GM23248 (cell line): ENCODE measurements at places on chromosomes 6 and 20. TPM values are rescaled to one million over a fixed set of nuclear protein-coding genes. Genes with fewer than 3 reads are reported as not detected.

GRCh38 chr20:10655720-10656669 lies 17.8 kb downstream of the JAG1 start:
- DNase-seq, result no peak
- H3K4me1 ChIP-seq, result peaks cover 8% of the 10 kb centered on the region
- no peaks in the 10 kb centered on the region for H3K36me3 ChIP-seq
- H3K27me3 ChIP-seq, result no peaks in the 10 kb centered on the region
- no peak overlapping the region for H3K27ac ChIP-seq

DNA sequence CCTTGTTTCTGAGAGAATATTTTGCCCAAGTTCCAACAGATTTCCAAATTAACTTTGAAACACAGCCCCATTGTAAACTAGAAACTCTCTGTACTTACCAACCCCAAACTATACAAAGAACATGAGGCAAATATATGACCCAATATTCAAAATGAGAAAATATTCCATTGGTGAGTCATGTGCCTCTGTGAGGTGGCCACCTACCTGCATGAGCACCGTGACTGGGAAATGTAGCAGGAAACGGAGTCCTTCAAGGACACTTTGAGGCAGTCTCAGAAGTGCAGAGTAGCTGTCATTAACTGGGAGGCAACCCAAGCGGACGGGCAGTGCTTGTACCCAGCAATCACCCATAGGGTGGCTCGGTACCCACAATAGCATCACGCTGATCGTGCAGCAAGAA lies 335.5 kb upstream of the NOX3 start:
- no peak overlapping the region for H3K4me3 ChIP-seq
- no peaks in the 10 kb centered on the region for H3K27me3 ChIP-seq
- no peak overlapping the region for H3K27ac ChIP-seq
- DNase-seq, result no peak
- H3K36me3 ChIP-seq, result no peaks in the 10 kb centered on the region

GRCh38 chr6:80501636-80502035 lies 395.2 kb downstream of the BCKDHB start:
- H3K4me1 ChIP-seq, result no peaks in the 10 kb centered on the region
- no peak overlapping the region for H3K27ac ChIP-seq
- H3K27me3 ChIP-seq, result no peaks in the 10 kb centered on the region
- no peak overlapping the region for H3K4me3 ChIP-seq
- no peaks in the 10 kb centered on the region for H3K36me3 ChIP-seq

GRCh38 chr20:4431446-4431845 lies 290.3 kb upstream of the PRND start:
- no peak overlapping the region for H3K4me3 ChIP-seq
- no peaks in the 10 kb centered on the region for H3K27me3 ChIP-seq
- H3K36me3 ChIP-seq, result no peaks in the 10 kb centered on the region
- no peak overlapping the region for H3K27ac ChIP-seq
- DNase-seq, result no peak
- peaks cover 24% of the 10 kb centered on the region for H3K4me1 ChIP-seq

DNA sequence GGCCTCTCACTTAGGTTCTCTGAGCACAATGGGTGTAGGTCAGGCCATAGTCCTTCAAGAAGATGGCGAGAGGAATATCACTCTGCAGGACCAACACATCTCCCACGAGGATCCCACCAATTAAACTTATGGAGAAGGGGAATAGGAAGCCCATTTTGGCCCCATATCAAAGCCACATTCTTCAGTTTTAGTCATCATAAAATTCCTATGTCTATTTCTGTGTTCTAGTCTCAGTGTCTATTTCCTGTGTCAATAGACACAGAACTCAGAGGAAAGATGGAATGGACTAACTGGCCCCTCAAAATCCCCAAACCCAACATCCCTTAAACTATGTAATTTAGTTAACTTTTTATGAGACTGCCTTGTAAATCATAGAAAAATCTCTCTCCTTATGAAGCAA lies 216.8 kb downstream of the HACE1 start:
- no peak for DNase-seq
- no peak overlapping the region for H3K4me3 ChIP-seq
- no peaks in the 10 kb centered on the region for H3K27me3 ChIP-seq
- H3K27ac ChIP-seq, result no peak overlapping the region

GRCh38 chr6:158024566-158025297 lies 43.1 kb downstream of the SYNJ2 start:
- peaks cover 16% of the 10 kb centered on the region for H3K36me3 ChIP-seq
- H3K27me3 ChIP-seq, result no peaks in the 10 kb centered on the region
- no peak for DNase-seq

The CFAP206 gene
- 1.9 TPM in 1 of 2 replicates, not detected in the other for total RNA-seq

DNA sequence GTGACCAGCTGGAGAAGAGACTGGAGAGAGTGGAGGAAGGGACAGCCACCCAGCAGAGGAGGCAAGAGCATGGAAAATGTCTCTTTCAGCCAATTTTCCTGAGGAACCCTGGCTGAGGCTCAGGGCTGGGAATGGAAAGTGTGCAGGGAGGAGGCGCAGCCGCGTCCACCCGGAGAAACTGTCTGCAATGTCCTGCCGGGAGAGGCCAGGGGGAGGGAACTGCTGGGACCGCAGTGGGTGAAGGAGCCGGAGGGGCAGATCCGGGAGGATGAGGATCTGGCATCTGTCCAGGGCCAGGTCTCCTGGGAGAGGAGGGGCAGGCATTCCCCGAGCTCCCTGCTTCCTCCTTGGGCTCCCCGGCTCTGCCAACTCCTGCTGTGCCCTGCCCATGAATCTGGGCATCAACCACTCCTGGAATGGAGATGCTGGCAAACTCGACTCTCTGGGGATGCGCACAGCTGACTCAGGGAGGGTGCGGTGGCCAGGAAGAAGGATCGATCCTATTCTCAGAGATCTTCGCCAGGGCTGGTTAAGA lies 17.4 kb upstream of the HM13 start:
- no peaks in the 10 kb centered on the region for H3K27me3 ChIP-seq
- H3K4me1 ChIP-seq, result peaks cover 15% of the 10 kb centered on the region
- peak overlapping the region; percentile 34 for H3K27ac ChIP-seq
- H3K36me3 ChIP-seq, result no peaks in the 10 kb centered on the region
- DNase-seq, result peak; percentile 80

The VWA7 gene
- total RNA-seq, result 0.54 TPM in 1 of 2 replicates, not detected in the other

GRCh38 chr6:122476131-122476530 lies 4.5 kb upstream of the SERINC1 start:
- no peaks in the 10 kb centered on the region for H3K27me3 ChIP-seq
- H3K4me3 ChIP-seq, result no peak overlapping the region
- peak; percentile 49 for DNase-seq

DNA sequence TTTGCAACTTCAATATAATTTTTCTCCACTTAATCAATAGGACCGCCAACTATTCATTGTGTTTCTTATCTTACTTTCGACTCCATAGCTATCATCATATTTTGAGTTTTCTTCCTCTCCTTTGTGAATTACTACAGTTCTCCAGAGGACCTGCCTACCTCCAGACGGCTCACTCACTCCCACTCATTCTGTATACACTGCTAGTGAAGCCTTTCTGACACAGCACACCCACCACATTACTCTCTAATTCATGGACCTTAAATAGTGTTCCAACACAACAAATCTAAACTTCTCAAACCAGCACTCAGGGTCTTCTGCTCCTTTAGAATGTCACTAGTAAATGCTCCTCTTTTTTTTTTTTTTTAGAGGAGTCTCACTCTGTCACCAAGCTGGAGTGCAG lies 23.8 kb downstream of the FKBP5 start:
- peak; percentile 35 for DNase-seq
- peaks cover 44% of the 10 kb centered on the region for H3K4me1 ChIP-seq
- H3K27me3 ChIP-seq, result no peaks in the 10 kb centered on the region
- no peaks in the 10 kb centered on the region for H3K36me3 ChIP-seq

DNA sequence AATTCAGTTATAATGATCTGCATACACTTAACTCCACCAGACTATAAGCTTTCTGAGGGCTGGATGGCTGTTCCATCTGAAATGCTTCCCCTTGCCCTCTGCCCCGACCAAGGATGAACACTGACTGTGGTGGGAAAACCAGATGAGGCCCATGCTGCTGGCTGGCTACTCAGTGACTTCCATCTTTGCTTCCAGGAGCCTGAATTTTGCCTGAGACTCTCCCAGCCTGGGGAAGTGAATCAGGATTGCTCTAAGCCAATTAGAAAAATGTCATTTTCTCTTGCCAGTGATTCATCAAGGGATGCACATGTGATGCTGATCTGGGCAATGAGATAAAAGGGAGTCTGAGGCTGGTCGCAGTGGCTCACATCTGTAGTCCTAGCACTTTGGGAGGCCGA lies 1.7 kb upstream of the TOMM34 start:
- no peaks in the 10 kb centered on the region for H3K36me3 ChIP-seq
- H3K4me1 ChIP-seq, result peaks cover 24% of the 10 kb centered on the region
- peak; percentile 82 for DNase-seq
- no peak overlapping the region for H3K4me3 ChIP-seq
- H3K27ac ChIP-seq, result peak overlapping the region; percentile 21
- H3K27me3 ChIP-seq, result no peaks in the 10 kb centered on the region

- H3K27me3 ChIP-seq, result no peaks in the 10 kb centered on the region
- no peak overlapping the region for H3K27ac ChIP-seq
- no peak overlapping the region for H3K4me3 ChIP-seq
- 0 out of 2 replicates have a peak, but pooled peaks cover 5% of the 10 kb centered on the region for H3K4me1 ChIP-seq
- H3K36me3 ChIP-seq, result no peaks in the 10 kb centered on the region
Observed at GRCh38 chr20:34001378-34001777, 7.7 kb downstream of the RALY start.

GRCh38 chr6:34004706-34005105 lies 141.2 kb downstream of the GRM4 start:
- H3K36me3 ChIP-seq, result no peaks in the 10 kb centered on the region
- DNase-seq, result no peak
- no peak overlapping the region for H3K4me3 ChIP-seq
- H3K27ac ChIP-seq, result no peak overlapping the region

DNA sequence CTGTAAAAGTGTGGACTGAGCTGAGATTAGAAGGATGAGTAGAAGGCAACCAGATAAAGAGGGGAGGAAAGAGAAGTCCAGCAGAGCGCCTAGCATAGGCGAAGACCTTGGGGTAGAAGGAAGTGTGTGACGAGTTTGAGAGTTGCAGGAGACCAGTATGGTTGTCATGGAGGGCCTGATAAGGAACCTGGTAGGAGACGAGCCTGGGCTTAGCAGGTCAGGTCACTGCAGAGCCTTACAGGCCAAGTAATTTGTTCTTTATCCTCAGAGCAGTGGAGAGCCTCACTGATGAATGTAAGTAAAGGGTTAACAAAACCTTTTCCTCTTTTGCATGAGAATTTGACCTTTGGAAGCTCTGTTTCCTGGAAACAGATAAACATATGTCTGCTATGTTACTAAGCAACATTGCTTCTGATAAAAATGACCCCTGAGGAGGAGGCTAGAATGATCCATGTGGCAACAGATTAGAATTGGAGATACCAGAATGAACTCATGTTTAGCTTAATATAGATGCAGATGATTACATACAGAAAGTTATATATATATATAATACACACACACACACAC lies 2.9 kb upstream of the TMEM74B start:
- H3K27ac ChIP-seq, result no peak overlapping the region
- H3K36me3 ChIP-seq, result no peaks in the 10 kb centered on the region
- DNase-seq, result no peak
- no peak overlapping the region for H3K4me3 ChIP-seq

- no peak overlapping the region for H3K4me3 ChIP-seq
Observed at GRCh38 chr6:165266621-165267020, 42.8 kb downstream of the C6orf118 start.
